Transverse colon (tissue), 4 donors: ENCODE measurements at places on chromosomes 3 and 15.

- DNase-seq, result no peak
Observed at GRCh38 chr15:91099616-91099994, 452 bp upstream of the SV2B start.

DNA sequence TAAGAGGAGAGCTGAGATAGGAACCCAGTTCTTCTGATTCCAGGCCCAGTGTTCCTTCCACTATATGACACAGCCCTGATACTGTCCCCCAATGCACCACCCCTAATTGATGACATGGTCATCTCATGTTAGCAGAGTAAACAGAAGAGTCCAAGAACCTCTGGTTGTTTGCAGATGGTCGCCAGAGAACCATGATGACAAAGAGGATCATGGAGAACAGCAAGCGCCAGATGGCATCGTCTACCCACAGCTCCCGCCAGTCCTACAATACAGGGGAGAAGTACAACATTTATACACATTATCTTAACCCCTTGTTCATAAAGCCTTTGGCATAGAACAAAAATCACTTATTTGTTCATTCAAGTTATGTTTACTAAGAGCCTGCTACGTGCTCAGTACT is 18.5 kb upstream of the VPS39 start:
- DNase-seq, result no peak

- DNase-seq, result peak; percentile 58
Observed at GRCh38 chr15:67784090-67784781, 41.1 kb upstream of the SKOR1 start.

- DNase-seq, result peak; percentile 19
Observed at GRCh38 chr3:128149650-128150049, 3.6 kb upstream of the EEFSEC start.

DNA sequence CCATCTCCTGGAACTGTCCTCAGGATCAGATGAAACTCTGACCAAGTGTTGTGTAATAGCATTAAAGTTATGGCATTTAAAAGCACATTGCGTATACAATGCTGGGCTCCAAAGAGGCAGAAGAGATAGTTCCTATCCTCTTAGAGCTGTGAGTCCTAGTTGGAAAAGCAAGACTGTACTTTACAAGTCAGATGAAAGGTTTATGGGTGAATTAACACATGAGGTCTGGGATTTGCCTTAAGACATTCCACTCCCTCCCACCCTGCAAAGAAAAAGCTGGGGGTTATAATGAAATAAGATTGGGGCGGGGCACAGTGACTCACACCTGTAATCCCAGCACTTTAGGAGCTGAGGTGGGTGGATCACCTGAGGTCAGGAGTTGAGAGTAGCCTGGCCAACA is 35.6 kb downstream of the SNAPC5 start:
- peak; percentile 14 for DNase-seq
